ENCODE measurements at places on chromosomes 11 and 22.

GRCh38 chr11:25970726-25971508, 361.0 kb upstream of the ANO3 start:
- no peak for DNase-seq

DNA sequence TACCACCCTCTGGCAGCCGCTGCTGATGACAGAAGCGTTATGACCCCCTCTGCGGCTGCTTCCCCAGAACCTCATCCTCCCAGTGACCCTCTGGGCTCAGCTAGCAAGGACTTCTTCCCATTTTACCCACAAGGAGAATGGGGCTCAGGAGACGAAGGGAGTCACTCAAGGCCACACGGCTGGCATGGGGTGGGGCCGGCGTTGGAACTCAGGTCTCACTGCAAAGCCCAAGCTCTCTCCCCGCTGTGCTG, 16.8 kb upstream of the SUN2 start:
- DNase-seq, result no peak

GRCh38 chr11:34303028-34303570, 54.7 kb downstream of the ABTB2 start:
- DNase-seq, result no peak

DNA sequence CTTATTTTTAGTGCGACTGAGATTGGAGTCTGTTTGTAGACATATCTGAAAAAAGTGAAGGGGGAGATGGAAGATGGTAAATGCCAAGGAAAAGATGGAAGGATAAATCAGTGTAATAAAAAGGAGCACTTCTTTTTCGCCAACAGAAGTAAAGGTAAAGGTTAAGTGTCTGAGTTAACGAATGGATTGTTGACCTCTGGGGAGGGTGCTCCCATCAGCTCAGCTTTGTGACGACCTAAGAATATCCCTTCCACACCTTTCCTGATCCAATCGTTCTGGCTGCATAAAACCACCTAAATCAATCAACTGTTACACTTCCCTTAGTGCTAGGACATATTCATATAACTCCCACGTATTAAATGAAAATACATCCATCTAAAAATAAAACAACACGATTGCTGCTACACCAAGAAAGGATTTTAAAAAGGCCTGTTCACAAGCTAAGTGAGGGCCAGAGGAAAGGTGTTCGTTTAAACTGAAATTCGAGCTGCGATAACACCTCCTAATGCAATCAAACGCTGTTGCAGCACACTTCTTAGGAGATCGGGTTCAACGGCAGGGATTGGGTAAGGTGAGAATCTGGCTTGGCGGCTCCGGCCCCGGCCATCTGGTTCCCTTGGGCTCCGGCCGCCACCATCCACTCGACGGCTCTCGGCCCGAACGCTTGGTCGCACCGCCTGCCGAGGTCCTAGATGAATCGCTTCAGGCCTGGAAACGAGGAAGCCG, 658 bp downstream of the C11orf71 start:
- no peak for DNase-seq

GRCh38 chr11:8988329-8989234, 15.2 kb downstream of the NRIP3 start:
- DNase-seq, result no peak

- DNase-seq, result no peak
These were observed 811 bp upstream of the P2RY2 start for GRCh38 chr11:73217131-73217809.

GRCh38 chr11:2844116-2844842, 41.3 kb downstream of the CDKN1C start:
- DNase-seq, result no peak

GRCh38 chr22:28547132-28547842, 132.4 kb downstream of the TTC28 start:
- no peak for DNase-seq

DNA sequence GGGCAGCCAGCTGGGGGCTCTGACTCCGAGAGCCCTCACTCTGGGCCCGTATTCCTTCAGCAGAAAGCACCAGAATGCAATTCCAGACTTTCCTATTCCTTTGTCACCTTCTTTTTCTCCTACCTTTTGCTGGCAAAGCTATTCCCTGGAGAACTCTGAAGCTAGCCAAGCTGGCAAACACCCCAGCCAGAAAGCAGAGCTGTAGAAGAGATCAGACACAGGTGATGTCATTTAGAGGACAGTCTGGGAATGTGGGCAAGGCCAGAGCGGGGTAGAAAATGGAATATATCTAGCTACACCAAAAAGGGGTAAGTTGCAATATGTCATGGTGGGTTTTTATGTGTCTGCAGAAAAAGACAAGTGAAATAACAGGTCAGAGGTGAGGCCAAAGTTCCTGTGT, 205.1 kb downstream of the NXPE2 start:
- DNase-seq, result no peak

- DNase-seq, result no peak
These were observed 140.5 kb downstream of the MIAT start for GRCh38 chr22:26797910-26798309.

GRCh38 chr22:30212996-30213441, 33.5 kb downstream of the LIF start:
- no peak for DNase-seq

DNA sequence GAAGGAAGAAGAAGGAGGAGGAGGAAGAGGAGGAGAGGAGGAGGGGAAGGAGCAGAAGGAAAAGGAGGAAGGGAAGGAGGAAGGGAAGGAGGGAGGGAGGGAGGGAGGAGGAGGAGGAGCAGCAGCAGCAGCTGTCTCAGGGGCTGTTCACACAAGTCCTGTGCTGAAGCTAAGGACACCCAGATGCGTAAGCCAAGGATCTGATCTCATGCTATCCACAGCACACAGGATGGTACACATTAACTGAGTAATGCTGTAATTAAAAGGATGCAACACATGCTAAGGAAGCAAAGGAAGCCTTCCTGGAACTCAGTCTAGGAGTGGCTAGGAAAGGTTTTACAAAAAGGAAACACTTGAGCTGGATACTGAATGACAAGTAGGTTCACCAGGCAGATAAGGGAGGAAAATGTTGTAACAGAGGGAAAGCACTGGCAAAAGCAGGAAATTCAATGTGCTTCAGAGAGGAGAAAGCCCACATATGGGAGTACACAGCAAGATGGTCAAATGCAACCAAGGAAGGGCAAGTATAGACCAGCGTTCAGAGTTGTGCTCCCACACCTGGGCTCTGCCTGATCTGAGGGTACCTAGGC, 32.0 kb downstream of the TRIM66 start:
- no peak for DNase-seq

- no peak for DNase-seq
These were observed 11.2 kb upstream of the MALAT1 start for GRCh38 chr11:65487467-65488272.

GRCh38 chr11:100705447-100705846, 18.4 kb downstream of the ARHGAP42 start:
- DNase-seq, result no peak

DNA sequence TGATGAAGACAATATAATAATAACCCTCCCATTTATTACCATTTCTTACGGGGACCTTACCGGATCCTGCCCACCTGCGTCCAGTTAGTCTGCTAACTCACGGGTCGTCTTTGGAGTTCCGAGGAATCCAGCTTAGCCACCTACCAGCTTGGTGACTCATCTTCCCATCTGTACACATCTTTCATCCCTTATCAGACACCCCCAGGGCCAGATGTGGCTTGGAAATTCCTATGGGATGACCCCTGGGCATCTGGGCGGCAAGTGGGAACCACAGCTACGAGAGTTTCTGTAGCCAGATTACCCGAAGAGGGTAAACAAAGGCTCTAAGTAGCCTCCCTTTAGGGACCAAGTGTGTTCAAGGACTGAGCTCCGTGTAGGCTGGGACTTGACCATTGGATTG, 12.8 kb upstream of the PRR5 start:
- no peak for DNase-seq

GRCh38 chr11:134615041-134615615, 203.1 kb upstream of the B3GAT1 start:
- no peak for DNase-seq

GRCh38 chr11:113048820-113049768, 87.9 kb downstream of the NCAM1 start:
- no peak for DNase-seq

DNA sequence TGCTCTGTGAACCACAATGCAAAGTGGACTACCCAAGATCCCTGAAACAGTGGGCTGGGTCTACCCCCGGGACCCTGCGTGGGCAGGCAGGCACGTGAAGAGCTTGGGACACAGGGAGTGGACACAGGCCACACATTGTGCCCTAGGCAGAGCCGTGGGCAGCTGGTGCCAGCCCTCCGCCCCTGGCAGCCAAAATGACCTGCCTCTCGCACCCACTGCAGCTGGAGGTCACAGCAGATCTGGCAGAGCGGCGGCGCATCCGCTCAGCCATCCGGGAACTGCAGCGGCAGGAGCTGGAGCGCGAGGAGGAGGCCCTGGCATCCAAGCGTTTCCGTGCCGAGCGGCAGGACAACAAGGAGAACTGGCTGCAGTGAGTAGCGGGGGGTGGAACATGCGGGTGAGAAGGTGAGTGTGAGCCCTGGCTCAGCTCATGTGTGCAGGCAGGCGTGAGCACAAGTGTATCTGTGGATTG, 6.7 kb downstream of the SMTN start:
- DNase-seq, result no peak

DNA sequence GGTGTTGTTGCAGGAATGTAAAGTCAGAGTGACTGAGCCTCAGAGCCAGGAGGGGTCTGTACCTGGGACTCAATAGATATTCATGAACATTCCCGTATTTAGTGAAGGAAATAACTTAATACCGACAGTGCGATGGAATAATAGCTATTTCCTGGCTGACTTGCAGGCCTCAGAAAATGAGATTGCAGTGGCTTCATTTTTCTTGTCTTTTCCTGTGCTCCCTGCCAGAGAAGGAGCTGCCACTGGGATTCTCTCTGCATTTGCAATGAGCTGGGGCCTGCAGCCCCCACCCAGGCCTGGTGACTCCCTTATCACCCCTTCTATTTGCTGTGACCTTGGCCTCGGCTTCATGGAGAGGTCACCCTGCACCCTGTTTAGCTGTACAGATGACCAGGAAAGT, 173.4 kb downstream of the MIAT start:
- DNase-seq, result no peak

GRCh38 chr22:31732089-31732829, 17.7 kb downstream of the PRR14L start:
- no peak for DNase-seq

- no peak for DNase-seq
These were observed 28.7 kb downstream of the MPPED1 start for GRCh38 chr22:43440556-43440955.

GRCh38 chr11:79415411-79415810, 25.4 kb downstream of the TENM4 start:
- no peak for DNase-seq

DNA sequence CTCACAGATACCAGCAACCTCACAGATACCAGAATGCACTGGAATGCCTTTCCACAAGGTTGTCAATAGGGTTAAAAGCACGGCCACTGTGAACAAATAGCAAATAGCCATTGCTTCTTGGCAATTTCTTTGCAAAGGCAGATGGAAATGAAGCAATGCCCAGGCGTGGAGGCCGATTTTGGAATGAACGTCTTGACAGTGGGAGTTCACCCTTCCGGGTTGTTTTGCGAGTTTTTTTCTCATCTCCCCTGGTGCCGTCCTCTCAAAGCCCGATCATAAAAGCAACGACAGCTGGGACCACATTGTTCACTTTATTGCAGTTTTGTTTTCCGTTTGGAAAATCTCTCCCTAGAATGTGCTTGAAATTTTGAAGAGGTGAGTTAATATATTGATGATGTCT, 38.0 kb upstream of the CD82 start:
- no peak for DNase-seq

- no peak for DNase-seq
These were observed 202.4 kb downstream of the LARGE1 start for GRCh38 chr22:33717694-33718396.

- DNase-seq, result no peak
These were observed 866 bp downstream of the EXPH5 start for GRCh38 chr11:108592591-108593213.

- no peak for DNase-seq
These were observed 22.6 kb upstream of the MGAT3 start for GRCh38 chr22:39434243-39434653.

GRCh38 chr11:132992838-132993631, 539.3 kb downstream of the OPCML start:
- DNase-seq, result no peak

Data from activated naive CD4-positive, alpha-beta T cell (primary cell).